ENCODE measurements at places on chromosomes 6 and 20.

DNA sequence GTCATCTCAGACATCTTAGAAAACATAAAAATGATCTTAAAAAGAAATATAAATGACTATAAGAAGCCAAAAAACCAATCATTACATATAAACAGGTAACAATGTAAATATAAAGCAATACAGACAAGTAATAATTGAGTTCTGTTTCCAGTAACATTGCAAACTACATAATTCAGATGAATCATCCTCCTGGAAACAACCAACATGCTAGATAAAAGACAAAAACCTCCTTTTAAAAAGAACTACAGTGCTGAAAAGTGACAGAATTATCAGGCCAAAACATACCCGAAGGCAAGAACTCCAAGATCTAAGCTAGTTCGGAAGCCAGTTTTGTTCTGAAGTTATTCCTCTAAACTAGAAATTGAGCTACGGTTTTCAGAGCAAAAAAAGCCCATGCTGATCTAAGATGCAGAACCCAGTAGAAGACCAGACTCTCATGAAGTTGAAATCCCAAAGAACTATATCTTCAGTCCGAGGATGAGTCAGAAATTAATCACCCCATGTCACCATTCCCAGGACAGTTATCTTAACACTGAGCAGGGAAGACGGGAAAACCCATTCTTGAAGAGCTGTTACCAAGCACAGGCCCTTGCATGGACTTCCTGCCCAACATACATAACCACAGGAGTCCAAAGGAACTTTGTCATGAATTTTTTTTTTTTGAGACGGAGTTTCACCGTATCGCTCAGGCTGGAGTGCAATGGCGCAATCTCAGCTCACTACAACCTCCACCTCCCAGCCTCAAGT lies 9.8 kb downstream of the PGM3 start:
- DNase-seq = no peak

- DNase-seq = no peak
These were observed 47.4 kb downstream of the AIG1 start for GRCh38 chr6:143107911-143108761.

- no peak for DNase-seq
These were observed 13.2 kb downstream of the BPIFB1 start for GRCh38 chr20:33296206-33296605.

DNA sequence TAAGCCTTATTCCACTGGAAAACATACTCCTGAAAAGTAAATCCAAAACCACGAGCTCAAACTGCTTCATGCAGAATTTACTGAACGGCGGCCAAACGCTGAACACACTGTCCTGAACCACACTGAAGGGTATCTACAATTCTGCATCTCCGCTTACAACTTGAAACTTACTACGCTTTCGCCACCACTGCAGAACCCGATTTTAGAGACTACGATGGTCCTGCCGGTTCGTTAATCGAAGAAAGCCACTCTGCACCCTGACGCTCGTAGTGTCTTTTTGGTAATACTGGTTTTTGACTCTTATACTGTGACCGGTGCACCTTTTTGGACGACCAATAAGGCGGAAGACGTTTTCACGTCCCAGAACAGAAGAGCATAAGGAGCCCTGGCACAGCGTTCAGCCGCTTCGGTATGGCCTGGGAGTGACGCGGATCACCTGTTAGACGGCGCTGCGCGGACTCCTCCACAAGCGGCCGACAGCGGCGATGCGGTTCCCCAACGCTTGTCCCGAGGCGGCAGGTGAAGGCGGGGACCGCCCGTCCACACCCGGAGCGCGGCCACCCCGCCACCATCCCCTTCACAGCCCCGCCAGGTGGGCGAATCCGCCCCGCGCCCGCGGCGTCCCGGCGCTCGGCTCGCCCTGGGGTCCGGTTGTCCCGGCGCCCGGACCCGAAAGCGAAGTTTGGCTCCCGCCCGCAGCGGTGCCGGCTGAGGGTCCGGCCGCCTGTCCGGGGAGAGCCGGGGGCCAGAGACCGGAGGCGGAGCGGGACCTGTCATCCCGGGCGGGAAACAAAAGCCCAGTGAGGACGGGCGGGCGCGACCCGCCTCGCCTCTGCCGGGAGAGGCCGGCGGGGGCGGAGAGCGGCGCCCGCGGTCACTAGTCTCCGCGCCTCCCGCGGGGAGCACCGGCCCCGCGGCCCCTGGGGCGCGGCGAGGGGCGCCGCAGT lies 784 bp downstream of the FKBP5 start:
- no peak for DNase-seq

DNA sequence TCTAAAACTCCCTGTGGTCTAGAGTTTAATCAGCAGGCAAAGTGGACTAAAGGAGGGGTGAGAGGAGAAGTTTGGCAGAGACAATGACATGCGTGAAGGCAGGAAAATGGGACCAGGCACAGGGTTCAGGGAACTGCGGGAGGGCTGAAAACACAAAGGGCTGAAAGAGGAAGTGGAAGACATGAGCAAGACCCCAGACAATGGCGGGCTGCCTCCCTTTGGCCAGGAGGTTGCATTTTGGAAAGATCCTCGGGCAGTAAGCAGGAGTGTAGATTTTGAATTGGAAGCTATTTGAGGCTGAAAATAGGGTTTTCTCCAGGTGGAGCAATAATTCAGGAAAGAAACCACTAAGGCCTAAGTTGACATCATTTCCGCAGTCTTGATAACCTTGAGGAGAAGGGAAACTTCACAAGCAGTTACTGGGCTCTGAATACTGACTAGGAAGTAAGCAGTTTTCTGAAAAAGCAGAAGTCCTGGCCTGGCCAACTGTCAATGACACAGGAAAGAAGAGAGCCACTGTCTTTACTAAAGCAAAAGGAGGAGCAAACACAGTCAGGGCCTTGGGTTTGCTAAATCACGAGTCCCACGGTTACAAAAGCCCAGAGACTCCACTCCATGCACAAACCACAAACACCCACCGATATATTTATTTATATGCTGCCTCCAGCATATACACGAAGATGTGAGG lies 3.4 kb downstream of the LY86 start:
- DNase-seq = no peak
